ENCODE measurements at places on chromosomes 3 and 15.

GRCh38 chr3:99586701-99587100 is 51.7 kb upstream of the COL8A1 start:
- DNase-seq: no peak

GRCh38 chr3:168053115-168053514 is 42.6 kb downstream of the GOLIM4 start:
- DNase-seq: no peak

DNA sequence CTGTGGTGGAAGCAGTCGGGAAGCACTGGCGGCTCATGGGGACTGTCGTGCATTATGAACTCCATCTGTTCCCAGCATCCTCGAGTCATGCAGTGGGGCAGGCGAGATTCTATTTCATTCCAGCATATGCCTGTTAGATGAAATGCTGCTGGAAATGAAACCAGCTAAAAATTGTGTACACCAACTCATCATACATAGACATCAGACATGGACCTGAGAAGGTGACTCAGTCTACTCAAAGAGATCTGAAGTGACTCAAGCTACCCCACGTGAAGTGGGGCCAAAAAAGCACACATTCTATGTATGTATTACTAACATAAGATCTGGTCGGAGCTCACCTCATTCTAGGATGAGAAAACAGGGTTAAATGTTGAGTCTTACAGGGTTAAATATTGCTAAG is 47.5 kb upstream of the FAM98B start:
- DNase-seq: no peak

DNA sequence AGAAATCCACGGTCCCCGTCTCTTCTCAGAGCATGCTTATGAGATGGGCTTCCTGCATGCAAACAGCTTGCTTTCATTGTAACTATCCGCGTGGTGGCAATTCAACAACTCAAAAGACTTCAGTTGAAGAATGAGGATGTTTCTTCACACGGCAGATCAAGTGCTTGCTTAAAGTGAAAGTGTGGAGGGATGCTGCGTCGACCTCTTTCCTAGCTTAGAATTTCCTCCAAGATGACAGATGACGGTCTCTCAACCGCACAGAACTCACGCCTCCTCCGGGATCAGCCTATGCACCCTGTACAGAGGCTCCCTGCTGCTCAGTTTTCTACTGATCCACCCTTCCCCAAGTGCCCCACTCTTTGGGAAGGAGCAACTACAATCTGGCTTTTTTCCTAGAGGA is 47.8 kb downstream of the PCSK6 start:
- DNase-seq: no peak

DNA sequence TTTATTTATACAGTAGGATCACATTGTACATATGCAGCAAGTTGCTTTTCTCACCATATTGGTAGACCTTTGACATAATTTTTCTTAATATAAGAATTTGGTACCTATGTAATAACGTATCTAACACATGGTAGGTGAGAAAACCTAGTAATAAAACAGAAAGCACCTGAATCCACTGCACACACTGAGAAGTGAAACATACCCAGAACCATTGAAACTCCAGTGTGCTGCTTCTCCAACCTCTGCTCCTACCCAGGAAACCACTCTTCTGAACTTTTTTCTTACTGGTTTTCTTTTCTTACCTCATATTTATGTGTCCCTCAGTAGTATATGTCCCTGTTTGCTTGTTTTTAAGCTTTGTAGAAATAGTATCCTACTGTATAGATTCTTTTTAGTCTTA is 293.0 kb downstream of the UBE2E2 start:
- no peak for DNase-seq

GRCh38 chr3:14925729-14926591 is 21.4 kb upstream of the NR2C2 start:
- peak; percentile 16 for DNase-seq

GRCh38 chr15:48842501-48842900 is 31.6 kb upstream of the CEP152 start:
- DNase-seq: no peak

- no peak for DNase-seq
Measured at GRCh38 chr15:88089024-88089620, 167.4 kb downstream of the NTRK3 start.

DNA sequence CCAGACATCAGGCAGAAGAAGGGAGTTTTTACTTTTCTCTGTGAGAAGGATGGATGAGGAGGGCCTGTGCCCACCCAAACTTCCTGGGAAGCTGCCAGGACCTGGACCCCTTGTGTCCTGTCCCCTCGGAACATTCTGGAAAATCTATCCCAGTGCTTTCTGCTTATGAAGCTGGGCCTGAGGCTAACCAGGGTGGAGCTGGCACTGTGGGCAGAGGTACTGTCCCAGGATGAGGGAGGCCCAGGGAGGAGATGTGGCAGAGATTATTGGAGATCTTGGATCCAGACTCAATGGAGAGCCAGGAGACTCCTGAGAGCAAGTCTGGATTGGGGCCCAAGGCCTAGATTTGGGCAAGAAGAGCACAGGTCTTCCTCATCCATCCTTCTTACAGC is 44.4 kb downstream of the SPSB4 start:
- DNase-seq: no peak

GRCh38 chr15:99744142-99744541 is 10.9 kb upstream of the LYSMD4 start:
- DNase-seq: no peak

DNA sequence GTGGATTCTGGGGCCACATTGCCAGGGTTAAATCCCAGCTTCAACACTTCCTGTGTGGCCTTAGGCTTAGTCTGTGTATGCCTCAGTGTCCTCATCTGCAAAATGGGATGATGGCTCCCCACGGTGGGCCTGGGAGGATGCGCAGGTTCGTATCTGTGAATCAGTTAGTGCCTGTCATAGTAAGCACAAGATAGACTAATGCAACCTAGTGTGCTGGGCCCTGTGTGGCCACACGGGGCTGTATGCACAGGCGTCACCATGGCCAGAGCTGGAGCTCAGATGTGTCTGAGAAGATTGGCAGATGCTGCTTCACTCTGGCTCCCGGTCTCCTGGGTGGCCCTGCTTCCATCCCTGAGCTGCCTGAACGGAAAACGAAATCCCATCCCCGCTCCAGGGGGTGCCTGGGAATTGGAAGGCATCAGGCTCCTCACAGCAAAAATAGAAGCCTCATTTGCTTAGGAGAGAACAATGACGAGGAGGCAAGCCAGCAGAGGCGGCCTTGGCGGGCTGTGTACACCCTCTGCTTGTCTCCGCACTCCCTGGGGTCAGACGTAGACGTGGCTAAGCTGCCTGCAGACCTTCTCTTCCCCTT is 103.6 kb downstream of the APBA2 start:
- no peak for DNase-seq

DNA sequence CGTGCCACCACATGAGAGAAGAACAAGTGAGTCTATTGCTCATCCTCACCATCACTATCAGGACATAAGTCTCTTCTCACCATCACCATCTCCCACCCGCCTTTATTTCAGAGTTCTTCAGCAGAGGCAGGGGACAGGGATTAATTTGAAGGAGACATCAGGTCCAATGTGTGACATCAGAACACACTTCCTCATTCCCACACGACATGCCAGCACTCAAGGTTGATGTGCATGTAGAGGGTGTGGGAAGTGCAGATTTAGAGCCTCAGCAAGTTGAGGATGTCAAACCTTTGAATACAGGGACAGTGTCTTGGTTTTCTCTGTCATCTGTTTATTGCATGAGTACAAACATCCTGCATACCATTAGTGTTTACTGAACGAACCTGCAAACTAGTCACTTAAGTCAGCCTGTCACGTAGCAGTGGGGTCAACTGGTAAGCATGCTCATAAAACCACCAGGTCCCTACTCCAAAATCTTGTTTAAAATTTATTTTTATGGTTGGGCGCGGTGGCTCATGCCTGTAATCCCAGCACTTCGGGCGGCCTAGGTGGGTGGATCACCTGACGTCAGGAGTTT is 104.4 kb downstream of the MYLK start:
- DNase-seq: no peak

DNA sequence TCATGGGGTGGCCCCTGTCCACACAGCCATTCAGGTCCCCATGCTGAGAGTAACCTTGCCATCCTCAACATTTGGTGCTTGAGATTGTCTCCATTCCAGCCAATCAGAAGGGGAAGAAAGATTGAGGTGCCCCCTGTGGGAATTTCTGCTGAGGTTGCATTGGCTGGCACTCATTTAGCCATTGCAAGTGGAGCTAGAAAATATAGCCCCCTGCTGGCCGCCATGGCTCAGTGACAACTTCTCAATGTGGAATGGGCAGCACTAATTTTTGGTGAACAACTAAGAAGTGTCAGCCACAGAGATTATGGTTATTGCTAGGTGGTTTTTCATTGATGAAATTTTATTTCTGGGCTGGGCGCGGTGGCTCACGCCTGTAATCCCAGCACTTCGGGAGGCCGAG is 22.0 kb downstream of the COL6A6 start:
- DNase-seq: no peak

DNA sequence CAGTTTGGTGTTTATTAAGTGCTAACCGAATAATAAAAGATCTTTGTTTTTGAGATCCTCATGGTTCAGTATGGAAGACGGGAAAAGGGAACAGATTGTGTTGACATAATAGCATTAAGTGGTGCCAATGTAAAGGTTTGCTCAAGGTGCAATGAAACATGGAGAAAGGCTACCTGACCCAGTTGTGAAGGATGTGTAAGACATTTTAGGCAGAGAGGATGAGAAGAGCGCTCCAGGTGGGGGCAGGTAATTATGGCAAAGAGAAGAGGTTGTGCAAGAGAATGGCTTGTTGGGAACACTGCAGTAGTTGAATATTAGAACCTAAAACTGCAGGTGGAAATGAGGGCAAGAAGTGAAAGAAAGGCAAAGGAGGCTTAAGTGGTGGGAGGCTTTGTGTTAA is 140.8 kb downstream of the DIPK2A start:
- DNase-seq: no peak

- no peak for DNase-seq
Measured at GRCh38 chr15:93974804-93975481, 256.4 kb upstream of the MCTP2 start.

DNA sequence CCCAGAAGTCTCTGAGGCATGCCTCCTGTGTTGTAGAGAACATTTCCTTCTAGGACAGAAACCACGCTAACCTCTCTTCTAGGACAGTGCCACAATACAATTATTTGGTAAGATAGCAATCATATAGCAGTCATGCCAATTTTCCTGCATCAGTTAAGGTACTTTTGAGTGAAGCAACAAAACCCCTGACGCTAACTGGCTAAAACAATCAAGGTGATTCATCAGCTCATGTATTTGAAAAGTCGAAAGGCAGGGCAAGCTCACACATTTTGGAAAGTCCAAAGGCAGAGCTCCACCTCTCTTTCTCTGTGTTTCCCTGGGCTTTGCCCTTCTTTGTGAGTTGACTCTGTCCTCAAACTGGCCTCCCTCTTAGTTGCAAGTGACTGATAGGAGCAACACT is 10.1 kb downstream of the TERC start:
- DNase-seq: no peak

DNA sequence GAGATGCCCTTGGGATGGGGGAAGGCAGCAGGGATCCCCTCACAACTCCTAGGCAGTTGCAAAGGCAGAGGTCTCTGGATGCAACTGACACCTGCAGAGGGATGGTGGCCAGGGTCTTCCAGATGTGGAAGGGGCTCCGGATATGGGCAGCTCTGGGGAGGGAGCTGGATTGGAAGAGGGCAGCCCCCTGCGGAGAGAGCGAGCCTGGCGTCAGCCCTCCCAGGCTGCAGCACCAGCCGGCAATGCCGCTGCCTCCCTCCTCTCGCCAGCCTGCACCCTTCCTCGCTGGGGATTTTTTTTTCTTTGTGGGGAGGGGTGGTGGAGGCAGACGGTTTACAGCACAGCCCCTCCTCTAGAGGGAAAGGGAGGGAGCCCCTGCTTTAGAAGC is 1.6 kb downstream of the INSYN1 start:
- no peak for DNase-seq

DNA sequence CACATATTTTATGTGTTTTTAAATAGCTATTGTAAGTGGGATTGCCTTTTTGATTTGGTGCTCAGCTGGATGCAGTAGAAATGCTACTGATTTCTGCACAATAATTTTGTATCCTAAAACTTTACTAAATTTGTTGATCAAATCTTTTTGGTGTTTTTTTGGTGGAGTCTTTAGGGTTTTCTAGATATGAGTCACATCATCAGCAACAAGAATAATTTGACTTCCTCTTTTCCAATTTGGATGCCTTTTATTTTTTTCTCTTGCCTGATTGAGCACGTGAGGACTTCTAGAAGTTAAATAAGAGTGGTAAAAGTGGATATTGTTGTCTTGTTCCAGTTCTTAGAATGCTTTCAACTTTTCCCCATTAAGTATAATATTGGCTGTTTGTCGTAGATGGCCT is 51.3 kb downstream of the TLNRD1 start:
- no peak for DNase-seq

- peak; percentile 37 for DNase-seq
Measured at GRCh38 chr3:101195951-101196713, 124.2 kb downstream of the IMPG2 start.

DNA sequence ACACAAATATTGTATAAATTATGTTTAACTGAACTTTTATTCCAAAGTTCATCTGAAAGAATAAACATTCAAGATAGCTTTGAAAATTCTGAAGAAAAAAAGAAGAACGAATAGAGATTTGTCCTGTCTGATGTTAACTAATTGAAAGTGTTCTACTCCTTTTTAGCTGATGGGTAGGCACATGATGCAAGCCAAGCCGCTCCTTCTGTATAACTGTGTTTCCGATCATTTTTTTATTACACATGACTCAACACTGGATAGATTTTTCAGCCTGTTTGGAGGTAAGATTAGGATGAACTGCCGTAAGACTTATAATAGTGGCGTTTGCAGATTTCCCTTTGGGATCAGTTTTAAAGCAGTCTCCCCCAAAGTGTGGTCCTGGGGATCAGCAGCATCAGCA is 19.0 kb downstream of the NSUN3 start:
- DNase-seq: no peak

GRCh38 chr3:45741742-45742460 is 52.7 kb downstream of the SACM1L start:
- DNase-seq: no peak

GRCh38 chr3:3906171-3906570 is 106.9 kb downstream of the LRRN1 start:
- DNase-seq: no peak

GRCh38 chr15:61441891-61442290 is 212.8 kb upstream of the RORA start:
- no peak for DNase-seq

DNA sequence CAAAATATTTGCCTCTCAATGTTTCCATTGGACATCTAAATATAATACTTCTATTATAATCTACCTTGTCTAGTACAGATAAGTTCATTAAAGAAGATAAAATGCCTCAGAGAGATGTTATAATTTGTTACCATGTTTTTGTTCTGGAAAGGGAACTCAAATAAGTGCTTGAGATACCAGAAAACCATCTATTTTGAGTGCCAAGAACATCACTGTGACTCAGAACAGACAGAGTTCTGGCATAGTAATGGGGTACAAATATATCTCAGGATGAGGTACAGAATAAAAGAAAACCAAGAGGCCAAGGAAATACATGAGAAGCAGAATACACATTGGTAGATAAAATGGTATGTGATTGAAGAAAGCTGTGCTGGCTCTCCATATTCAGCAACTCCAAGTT is 58.9 kb downstream of the IMPG2 start:
- no peak for DNase-seq

DNA sequence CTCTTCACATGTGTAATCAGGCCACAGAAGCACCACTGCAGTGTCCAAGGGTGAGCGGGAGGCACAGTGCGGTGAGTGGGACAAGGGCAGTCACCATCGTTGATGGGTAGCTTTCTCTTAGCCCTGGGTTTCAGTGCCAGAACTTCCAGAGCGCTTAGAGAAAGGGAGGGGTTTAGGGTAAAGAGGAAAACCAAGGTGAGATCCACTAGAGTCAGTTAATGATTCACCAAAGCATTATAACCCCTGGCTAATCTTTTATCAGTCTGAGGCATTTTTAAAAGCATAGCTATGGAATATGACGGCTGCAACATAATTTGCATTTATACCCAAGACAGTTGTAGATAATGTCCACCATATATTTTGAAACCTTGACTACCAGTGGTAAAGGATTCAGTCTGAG is 94.8 kb downstream of the SHQ1 start:
- no peak for DNase-seq

Measured in AG09309 (cell line).